Putamen (tissue), 1 donor: ENCODE measurements at places on chromosomes 6 and 20.

GRCh38 chr6:128403618-128404444, 116.6 kb downstream of the PTPRK start:
- DNase-seq = no peak

- DNase-seq = peak; percentile 70
Observed at GRCh38 chr6:16355238-16355637, 116.9 kb downstream of the GMPR start.

DNA sequence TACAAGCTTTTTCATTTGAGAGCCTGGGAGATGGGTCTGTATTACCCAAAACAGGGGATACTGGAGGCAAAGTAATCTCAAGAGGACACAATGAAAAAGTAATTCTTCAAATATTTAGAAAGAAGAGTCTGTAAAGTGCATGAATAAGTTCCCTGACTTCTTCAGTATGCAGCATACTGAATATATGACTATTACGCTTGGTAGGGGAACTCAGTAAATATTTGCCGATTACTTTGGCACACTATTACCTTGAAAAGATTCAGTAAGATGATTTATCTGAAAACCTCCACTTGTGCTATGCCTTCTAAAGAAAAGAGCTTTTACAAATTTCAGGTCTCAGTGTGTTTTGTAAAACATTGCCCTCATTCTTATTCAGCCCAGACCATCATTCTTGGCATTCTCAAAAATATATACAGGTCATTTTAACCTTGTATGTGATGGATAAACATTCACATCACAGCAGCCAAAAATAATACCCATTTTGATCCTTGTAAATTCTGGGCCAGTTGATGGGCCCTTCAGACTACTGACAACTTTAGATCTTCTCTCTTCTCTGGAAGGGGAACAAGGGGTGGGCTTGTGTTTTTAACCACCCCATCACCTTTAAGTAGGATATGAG, 125.9 kb downstream of the EDN1 start:
- DNase-seq = no peak

DNA sequence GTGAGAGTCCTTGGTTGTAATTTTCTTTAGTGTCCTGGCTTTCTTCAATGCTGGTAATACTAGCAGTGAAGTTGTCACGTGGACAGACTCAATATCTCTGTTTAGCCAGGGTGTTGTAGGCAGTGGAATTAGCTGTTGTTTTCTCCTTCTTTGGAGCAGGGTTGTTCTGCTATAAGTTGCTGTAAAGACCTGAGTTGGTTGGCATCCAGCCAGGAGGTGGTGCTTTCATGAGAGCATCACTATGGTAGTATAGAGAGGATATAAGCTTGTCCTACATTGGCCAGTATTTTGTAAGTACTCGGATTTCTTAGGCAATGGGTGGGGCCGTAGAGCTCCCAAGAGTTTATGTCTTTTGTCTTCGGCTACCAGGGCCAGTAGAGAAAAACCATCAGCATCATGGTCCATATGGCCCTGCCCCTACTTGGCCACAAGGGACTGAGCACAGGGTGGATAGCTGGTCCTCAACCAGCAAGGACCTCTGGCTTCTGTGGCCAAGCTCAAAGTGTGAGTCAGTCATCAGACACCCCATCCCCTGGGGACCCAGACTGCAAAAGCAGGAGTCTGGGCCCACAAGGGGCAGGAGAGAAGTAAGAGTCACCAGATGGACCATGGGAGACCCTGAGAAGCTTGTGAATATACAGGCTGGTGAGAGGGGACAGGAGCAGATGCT, 127.9 kb upstream of the NXT1 start:
- no peak for DNase-seq

- no peak for DNase-seq
Observed at GRCh38 chr20:57509665-57510237, 15.2 kb downstream of the CTCFL start.

DNA sequence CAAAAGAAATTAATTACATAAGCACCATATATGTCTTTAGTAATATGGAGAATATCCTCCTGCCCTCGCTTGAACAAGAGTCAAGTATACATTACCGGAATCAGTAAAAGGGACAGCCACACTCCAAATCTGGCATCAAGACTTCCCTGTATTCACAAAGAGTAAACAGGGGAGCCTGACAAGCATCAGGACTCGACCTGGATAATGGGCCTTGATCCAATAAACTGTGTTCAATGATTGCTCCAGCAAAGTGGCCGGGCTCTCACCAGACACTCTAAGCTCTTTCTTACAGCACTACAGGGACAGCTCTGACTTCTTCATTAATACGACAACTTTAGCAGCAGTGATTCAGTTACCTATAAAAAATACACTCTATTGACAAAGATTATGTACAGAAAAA, 307.9 kb upstream of the POU3F2 start:
- DNase-seq = no peak

GRCh38 chr6:105805501-105806023, 280.6 kb upstream of the PRDM1 start:
- DNase-seq = no peak

- peak; percentile 33 for DNase-seq
Observed at GRCh38 chr20:51661609-51662178, 106.5 kb downstream of the ATP9A start.

- DNase-seq = no peak
Observed at GRCh38 chr6:92479831-92480230, 939.5 kb downstream of the EPHA7 start.

GRCh38 chr6:17865798-17866725, 121.4 kb downstream of the KIF13A start:
- DNase-seq = peak; percentile 72

GRCh38 chr20:57869951-57870315, 160.1 kb upstream of the PMEPA1 start:
- DNase-seq = no peak

GRCh38 chr6:127464881-127465459, 5.8 kb upstream of the KIAA0408 start:
- peak; percentile 38 for DNase-seq

- DNase-seq = no peak
Observed at GRCh38 chr6:145540741-145541140, 194.6 kb downstream of the EPM2A start.

- no peak for DNase-seq
Observed at GRCh38 chr20:11978496-11978895, 60.8 kb downstream of the BTBD3 start.

GRCh38 chr6:43761666-43762409, 8.2 kb upstream of the VEGFA start:
- DNase-seq = no peak

GRCh38 chr6:109263873-109264700, 118.2 kb downstream of the CD164 start:
- no peak for DNase-seq

GRCh38 chr6:14927398-14927797, 318.5 kb upstream of the JARID2 start:
- DNase-seq = no peak

GRCh38 chr20:58794510-58795180, 56.1 kb downstream of the GNAS-AS1 start:
- no peak for DNase-seq

GRCh38 chr6:64733433-64733832, 973.6 kb downstream of the EYS start:
- DNase-seq = no peak

DNA sequence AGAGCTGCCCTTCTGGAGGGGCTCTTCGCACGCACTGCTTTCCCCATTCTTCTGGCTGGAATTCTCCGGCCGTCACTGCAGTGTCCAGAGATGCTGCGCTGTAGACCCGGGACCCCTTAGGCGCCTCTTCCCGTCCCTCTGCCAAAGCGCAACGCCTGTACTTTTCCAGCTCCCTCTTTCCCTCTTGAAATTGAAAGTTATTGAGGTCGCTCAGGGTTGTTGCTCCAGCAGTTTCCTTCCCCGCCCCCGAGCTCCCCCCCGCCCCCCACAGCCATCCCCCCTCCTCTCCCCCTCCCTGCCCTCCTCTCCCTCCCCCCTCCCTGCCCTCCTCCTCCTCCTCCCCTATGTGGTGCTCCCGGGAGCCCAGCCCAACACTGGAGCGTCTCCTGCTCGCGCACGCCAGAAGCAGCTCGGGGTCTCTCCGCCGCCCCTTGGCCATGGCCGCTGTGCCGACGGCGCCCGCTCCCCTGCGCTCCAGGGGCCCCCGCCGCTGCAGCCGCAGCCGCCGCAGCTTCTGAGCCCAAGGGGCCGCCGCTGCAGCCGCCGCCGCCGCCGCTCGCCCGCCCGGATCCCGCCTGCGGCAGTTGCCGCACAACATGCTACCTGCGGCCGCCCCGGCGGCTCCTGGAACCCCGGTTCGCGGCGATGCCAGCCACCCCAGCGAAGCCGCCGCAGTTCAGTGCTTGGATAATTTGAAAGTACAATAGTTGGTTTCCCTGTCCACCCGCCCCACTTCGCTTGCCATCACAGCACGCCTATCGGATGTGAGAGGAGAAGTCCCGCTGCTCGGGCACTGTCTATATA, at the start of gene RSPO3:
Gene RSPO3 (plus strand): TSS at position 374 of the 804 bp plus-strand sequence. CDS start 522 bp downstream, outside the sequence.
- no peak for DNase-seq

DNA sequence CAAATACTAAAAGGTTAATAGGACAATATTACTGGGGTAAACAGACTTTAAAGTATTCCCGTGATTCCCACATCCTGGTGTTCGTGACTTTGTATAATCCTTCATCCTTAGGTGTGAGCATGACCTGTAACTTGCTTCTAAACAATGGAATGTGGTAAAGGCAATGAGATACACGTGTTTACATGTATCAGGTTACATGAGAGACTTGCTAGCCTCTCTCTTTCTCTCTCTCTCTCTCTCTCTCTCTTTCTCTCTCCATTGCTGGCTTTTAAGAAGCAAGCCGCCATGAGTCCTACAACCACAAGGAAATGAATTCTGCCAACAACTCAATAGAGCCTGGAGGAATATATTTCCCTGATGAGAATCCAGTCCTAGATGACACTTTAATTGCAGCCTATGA, 83.9 kb upstream of the LGSN start:
- no peak for DNase-seq

DNA sequence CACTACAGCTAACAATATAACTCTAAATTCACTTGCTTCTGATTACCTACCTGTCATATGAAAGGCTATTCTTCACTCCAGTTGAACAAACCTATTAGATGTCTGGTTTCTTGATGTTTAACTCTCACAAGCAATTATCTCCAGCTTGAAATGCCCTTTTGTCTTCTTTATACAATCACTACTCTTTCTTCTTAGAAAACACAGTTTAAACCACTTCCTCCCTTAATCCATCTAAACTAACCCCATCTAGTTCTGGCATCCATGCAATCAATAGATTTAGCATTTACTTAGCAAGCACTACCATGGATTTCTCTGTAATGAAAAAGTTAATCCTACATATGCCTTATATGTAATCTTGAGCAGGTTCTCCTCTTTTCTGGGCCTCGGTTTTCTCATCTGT, 127.3 kb downstream of the ATXN1 start:
- DNase-seq = no peak

GRCh38 chr20:24753130-24753529, 195.9 kb upstream of the CST7 start:
- no peak for DNase-seq

DNA sequence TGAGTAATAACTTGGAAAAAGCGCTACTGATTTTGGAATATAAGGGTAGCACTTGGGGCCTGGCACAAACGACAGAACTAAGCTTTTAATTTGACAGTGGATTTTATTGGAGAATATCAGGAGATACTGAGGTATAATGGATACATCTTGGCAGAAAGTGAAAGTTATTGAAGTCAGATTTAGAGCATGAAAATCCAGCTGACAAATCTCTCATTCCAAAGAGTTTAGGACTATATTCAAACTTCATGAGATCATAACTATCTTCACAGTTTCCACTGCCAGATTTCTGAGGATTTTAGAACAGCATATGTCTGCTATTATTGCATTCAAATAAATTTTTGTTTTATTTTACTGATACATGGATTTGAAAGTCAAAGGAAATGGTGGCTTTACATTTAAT, 132.3 kb upstream of the THEMIS start:
- no peak for DNase-seq

- no peak for DNase-seq
Observed at GRCh38 chr6:162258647-162259046, 468.9 kb downstream of the PRKN start.

DNA sequence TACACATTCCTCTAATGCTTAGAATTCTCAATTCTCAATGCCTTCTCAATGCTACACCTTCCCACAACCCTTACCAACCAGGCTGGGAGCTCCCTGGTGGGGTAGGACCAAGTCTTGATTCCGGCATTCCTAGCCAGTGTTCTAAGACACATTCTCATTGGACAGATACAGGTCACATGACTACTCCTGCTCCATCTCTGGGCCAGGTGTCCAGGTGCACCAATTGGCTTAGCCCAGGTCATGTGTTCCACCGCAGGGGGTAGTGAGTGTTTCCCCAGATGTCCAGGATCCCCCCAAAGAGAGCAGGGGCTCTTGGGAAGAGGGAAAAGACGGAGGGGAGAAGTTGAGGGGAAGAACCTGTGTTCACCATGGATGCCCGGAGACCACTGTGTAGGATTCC, 58.7 kb upstream of the MLN start:
- no peak for DNase-seq
